ENCODE measurements at places on chromosomes 5 and 9.

- DNase-seq = no peak
Observed at GRCh38 chr5:63053019-63053638, 474.5 kb downstream of the LRRC70 start.

DNA sequence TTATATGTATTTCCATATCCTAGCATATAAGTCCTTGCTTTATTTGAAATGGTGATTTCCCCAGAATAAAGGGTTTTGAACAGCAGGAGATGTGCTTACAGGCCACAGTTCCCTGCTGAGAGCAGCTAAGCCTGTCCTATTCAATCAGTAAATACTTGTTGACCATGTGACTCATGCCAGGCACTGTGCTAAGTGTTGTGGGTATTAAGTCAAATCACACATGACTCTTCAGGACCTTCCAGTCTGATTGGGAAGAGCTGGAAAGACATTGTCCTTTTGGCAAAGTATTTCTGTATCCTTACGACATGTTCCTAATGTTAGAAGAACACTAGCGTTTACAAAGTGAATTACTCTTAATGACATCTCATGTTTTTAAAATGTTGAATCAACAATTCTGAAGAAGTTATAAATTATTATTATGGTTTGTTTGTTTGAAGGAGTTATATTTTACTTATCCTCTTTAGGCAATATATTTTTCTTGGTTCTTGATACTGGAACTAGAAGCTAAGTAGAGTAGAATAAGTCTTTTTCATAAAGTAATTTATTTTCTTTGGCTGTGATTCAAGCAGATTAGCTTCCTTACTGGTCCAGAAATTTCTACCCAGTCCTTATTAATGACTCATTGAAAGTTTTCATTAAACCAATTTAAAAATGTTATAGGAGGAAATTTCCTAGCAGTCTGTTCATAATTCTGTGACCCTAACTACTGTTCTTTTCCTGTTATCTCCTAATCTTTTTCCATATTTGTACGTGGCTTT lies 82.1 kb downstream of the GAPVD1 start:
- DNase-seq = no peak

DNA sequence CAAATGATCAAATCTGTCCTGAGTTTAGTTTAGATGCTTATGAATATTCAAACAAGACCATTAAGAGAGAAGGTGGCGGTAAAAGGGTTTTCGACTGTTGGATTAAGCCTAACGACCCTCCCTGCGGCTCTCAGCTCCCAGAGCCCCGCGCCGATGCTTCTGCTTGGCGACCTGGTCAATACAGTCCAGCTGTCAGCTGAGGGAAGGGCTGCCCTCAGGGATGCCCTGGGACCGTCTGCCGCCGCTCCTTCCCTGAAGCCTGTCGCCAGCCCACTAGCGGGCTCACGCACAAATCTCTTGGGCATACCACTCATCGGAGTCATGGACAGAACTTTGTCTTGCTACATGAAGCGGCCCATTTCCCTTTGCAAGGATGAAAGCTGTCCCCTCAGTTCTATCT lies 136.6 kb upstream of the RAPGEF1 start:
- no peak for DNase-seq

GRCh38 chr9:37927601-37928551 lies 23.9 kb upstream of the SLC25A51 start:
- no peak for DNase-seq

GRCh38 chr9:97846347-97846746 lies 6.7 kb upstream of the FOXE1 start:
- no peak for DNase-seq

DNA sequence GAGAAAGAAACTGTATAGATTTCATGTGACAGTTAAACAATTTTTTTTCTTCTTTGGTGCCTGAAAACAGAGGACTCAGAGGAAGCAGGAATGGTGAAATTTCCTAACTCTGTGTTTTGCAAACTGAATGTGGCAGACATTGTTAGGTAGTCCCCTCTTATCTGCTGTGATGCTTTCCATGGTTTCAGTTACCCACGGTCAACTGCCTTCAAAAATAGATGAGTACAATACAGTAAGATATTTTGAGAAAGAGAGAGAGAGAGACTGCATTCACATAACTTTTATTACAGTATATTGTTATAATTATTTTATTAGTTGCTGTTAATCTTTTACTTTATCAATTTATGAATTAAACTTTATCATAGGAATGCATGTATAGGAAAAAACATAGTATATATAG lies 627.2 kb downstream of the CCDC171 start:
- no peak for DNase-seq

- peak; percentile 50 for DNase-seq
Observed at GRCh38 chr9:83649080-83649479, 26.1 kb downstream of the IDNK start.

- no peak for DNase-seq
Observed at GRCh38 chr9:129176701-129177442, 1.2 kb downstream of the IER5L start.

DNA sequence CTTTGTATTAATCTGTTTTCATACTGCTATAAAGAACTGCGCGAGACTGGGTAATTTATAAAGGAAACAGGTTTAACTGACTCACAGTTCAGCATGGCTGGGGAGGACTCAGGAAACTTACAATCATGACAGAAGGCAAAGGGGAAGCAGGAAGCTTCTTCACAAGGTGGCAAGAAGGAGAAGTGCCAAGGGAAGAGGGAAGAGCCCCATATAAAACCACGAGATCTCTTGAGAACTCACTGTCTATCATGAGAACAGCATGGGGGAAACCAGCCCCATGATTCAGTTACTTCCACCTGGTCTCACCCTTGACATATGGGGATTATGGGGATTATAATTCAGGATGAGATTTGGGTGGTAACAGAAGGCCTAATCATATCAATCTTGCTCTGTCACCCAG lies 60.9 kb upstream of the CHD1 start:
- DNase-seq = peak; percentile 97

DNA sequence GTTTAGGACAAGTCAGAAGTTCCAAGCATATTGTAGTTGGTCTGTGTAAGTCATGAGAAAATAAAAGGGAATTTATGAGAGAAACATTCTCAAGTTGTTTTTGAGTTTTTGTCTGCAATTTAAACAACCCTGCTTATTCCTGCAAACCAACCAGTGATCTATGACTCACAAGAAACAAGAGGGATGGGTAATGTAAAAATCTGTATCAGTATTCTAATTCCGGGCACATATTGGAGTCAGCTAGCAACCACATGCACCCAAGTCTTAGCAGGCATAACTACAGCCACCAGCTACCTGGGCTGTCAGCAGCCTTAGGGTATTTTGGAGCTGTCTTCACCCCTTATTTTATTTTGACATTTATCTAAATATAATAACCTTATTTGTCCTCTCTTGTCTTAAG lies 128.7 kb upstream of the APC start:
- no peak for DNase-seq

DNA sequence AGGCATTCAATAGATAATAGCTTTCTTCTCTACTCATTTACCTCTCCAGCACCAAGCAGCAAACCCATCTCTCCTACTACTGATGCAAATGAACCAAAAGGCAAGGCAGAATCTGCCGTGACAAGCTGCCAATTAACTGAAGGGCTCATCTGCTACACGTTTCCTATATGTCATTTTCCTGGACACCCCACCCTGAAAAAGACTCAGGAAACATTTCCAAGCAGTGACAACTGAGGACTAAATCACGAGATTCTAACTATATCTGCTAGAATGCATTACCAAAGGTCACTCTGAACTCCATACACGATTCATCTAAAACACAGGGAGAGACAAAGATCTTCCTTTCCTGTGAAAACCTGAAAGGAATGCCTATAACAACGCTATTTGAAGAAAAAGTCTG lies 12.9 kb downstream of the PLPP1 start:
- DNase-seq = no peak

DNA sequence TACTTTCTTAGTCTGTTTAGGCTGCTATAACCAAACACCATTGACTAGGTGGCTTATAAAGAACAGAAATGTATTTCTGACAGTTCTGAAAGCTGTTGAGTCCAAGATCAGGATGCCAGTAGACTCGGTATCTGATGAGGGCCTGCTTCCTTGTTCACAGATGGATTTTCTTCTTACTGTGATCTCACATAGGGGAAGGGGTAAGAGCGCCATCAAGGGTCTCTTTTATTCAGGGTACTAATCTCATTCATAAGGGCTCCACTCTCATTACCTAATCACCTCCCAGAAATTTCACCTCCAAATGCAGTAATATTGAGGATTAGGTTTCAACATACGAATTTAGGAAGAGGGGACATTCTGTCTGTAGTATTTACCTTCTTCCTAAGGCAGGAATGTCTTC lies 384.0 kb upstream of the DMAC1 start:
- no peak for DNase-seq

DNA sequence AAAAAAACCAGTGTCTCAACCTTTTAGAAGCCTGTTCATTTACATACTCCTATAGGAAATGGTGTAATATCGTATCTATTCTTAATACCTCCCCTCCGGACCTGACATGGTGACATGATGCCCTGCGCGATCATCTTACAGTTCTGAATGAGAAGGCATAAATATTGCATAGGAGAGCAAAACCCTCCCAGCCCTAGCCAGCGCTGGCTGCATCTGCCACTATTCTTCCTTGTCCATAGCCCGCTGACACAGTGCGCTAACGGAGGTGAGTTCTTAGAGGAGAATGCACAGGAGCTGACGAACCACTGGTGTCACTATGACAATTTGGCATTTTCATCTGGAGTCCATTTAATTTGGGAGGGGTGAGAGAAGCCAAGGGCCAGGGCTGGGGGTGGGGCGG lies 290.1 kb downstream of the EFNA5 start:
- DNase-seq = no peak

DNA sequence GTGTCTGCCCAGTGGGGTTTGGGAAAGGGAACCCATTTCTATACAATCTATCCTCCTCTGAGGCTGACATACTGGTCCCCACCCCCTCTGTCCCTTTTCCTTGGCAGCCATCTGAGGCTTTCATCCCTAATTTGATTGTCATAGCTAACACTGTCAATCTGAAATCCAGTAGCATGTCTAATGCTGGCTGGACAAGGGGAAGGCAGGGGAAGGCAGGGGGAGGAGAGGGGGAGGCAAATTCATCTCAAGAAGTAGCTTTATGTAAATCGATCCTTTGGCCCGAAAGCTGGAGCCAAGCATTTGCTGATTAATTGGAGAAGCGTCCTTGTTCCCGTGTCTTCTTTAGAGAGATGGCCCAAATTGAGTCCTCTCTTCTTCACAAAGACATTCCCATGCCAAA lies 314.1 kb upstream of the PANK3 start:
- no peak for DNase-seq

GRCh38 chr9:91273853-91274552 lies 87.7 kb downstream of the AUH start:
- no peak for DNase-seq

DNA sequence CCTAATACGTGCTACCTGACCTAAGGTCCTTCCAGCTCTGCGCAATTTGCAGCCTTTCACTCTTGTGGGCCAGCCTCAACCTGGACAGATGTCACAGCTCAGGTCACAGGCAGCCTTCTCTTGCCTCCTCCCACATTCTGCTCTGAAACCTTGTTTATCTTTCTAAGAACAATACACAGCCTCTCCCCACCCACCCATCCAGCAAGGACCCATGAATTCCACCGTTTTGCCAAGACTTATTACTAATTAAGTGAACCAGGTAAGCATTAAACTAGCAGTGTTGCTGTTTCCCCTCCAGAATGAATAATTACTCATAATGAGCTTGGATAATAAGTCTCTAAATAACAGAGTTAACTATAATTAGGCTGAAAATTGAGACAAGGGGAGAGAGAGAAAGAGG lies 11.0 kb downstream of the FABP6 start:
- DNase-seq = no peak

DNA sequence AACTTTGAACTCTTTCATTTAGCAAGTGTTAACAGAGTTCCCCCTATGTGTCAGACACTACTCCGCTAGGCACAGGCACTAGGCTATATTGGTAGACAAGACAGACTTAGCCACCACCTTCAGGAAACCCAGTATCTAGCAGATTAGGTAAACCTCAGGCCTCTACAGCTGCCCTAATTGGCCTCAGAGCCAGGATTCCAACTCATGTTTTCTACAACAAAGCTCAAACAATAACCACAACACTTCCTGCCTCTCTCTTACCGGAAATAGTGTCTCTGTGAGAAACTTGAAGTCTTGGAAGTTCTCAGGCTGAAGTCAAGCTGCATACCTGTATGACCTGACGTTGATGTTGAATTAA lies 116.6 kb upstream of the SLC44A1 start:
- DNase-seq = peak; percentile 83

DNA sequence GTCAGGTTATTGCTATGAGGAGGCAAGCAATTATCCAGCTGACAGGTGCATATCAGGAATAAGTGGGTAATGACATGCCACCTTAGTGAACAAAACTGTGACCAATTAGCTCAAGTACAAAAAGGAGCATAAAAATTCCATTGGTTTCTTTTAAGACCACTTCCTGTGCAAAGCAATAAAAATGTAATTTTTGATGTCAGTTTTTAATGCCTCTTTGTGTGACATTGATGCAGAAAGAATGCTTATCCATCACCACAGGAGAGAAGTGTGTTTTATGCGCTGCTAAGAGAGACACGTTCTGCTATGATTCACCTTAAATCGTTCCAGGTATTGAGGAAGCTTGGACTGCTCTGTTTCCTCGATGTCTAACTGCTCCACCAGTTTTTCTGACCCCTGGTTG lies 96.7 kb downstream of the MRPS27 start:
- no peak for DNase-seq

DNA sequence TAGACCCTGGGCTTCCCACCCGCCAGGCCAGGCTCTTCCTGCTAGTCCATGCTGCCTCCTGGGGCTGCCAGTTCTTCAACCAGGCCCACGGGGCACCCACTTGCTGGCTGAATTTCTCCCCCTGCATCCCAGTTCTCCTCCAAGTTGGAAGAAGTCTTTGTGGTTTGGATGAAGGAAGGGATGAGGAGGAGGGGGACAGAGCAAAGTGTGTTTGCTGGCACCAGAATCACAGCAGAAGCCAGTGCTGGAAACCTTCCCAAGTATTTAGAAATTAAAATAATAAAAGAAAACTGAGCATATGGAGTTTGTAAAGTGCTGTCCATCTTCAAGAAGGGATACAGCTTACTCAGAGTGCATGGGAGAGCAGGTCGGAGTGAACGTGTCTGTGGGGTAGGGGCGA lies 19.4 kb upstream of the UNC5A start:
- DNase-seq = no peak

DNA sequence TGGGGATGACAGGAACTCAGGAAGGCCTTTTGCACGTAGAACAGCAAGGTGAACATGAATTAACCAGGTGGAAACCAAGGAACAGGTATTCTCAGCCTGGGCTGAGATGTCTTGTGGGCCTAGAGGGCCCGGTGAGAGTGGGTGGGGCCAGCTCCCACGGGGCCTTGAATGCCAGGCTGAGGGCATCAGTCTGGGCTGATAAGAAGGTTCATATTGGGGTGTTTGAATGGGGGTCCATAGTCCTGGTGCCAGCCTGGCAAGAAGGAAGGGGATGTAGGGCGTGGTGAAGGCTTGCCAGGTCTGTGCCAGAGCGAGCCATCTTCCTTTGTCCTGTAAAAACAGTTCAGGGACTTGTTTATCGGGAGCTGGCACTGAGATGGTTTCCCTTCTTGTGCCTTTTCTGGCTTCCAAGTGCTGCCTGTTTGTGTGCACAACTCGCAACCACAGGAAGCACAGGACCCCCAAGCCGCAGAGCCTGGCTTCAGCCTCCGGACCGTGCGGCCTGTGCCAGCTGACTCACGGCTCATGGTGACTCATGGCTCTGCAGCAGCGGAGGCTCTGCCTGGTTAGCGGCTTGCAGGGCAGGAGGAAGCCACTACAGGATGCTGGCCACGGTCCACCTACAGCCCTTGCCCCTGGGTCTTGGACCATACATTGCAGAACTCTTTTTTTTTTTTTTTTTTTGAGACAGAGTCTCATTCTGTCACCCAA lies 2.4 kb downstream of the CARD19 start:
- peak; percentile 78 for DNase-seq

- peak; percentile 4 for DNase-seq
Observed at GRCh38 chr9:108150736-108151586, 661.4 kb upstream of the KLF4 start.

GRCh38 chr9:33287087-33287490 lies 3.2 kb upstream of the NFX1 start:
- DNase-seq = peak; percentile 86
